ENCODE measurements at places on chromosomes 13 and 19.

GRCh38 chr19:30004403-30004802 is 62.4 kb downstream of the URI1 start:
- no peak for DNase-seq

- no peak for DNase-seq
Measured at GRCh38 chr19:14112051-14112808, 5.3 kb downstream of the PRKACA start.

- peak; percentile 30 for DNase-seq
Measured at GRCh38 chr13:93304868-93305613, 78.4 kb downstream of the GPC6 start.

DNA sequence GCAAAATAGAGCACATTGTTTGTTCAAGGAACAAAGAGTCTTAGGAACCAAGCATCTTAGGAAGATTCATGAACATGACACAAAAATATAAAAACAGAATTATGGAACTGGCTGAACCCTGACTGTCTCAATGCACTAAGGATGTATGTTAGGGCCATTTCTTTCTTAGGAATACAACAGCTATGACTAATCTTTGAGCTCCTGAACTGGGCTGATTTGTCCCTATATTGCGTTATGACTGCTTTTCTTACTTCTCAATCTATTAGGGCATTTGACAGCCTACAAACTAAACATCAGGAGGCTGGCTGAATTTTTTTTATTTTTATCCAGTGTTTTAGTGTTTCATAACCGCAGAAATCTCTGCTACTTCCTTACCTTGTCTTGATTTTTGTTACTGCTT is 211.2 kb downstream of the OXGR1 start:
- no peak for DNase-seq

DNA sequence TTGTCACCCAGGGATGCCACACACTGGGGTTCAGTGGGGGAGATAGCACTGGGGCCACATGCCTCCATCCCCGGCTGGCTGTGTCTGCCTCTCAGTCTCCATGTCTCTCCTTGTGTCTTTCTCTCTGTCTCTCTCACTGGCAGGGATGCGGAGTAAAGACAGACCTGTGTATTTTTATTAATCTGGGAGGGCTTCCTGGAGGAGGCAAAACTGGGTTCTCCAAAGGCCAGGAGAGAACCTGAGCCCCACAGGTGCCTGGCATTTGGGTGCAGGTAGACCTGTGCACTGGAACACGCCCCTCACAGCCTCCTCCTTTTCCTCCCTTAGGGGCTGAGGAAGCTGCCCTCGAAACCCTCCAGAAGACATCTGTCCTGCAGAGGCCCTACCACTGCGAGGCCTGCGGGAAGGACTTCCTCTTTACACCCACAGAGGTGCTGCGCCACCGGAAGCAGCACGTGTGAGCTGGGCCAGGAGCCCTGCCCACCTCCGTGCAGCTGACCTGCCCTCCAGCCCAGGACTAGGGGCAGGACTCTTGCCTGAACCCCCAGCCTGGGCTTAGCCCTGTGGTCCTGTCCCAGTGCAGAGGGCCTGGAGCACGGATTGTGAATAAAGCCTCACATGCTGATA is 32.7 kb downstream of the DHX34 start:
- no peak for DNase-seq

- DNase-seq, result no peak
Measured at GRCh38 chr13:112145551-112146360, 78.8 kb downstream of the SOX1 start.

GRCh38 chr13:27065582-27065981 is 106.0 kb downstream of the USP12 start:
- DNase-seq, result no peak

- peak; percentile 70 for DNase-seq
Measured at GRCh38 chr19:3721131-3721886, 13.1 kb downstream of the TJP3 start.

DNA sequence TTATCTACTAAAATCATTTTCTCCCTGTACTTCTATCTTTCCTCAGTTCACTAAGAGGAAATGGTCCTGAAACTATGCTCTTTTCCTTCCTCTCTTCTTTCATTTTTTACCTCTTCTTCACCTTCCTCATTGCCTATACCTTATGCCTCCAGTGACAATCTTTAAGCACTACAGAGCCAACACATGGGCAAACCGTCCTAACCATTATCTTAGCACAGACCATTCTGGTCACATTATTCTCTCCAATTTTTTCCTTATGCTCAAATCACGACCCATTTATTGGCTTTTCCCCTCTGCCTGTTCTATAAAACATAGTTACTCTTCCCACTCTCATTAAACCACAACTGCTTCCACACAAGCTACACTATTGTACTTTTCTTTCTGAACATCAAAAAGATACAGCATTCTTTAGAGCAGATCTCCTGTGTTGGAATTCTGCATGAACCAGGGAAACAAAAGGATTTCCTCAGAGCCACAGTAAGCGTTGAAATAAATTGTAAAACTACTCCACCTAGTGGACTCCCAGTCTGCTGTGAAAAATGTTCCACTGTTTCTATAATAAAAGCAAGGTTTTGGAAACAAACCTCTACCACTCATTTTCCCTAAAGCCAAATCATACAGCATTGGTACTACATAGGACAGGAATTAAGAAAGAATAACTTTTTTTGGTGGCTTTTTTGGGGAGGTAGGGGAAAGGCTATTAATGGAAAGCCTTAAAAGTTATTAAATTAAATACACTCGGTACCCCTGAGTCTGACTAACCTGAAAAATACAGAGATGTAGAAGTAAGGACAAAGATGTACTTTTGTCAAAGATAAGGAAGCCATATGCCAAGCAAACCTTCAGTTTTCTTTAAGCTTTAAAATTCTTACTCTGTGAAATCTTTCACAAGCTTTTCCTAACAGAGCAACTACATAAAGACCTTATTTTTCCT is 19.5 kb downstream of the NUFIP1 start:
- DNase-seq, result peak; percentile 45

- DNase-seq, result no peak
Measured at GRCh38 chr19:45769821-45770191, 754 bp upstream of the SIX5 start.

- DNase-seq, result no peak
Measured at GRCh38 chr13:51257187-51257586, 35.0 kb downstream of the FAM124A start.

DNA sequence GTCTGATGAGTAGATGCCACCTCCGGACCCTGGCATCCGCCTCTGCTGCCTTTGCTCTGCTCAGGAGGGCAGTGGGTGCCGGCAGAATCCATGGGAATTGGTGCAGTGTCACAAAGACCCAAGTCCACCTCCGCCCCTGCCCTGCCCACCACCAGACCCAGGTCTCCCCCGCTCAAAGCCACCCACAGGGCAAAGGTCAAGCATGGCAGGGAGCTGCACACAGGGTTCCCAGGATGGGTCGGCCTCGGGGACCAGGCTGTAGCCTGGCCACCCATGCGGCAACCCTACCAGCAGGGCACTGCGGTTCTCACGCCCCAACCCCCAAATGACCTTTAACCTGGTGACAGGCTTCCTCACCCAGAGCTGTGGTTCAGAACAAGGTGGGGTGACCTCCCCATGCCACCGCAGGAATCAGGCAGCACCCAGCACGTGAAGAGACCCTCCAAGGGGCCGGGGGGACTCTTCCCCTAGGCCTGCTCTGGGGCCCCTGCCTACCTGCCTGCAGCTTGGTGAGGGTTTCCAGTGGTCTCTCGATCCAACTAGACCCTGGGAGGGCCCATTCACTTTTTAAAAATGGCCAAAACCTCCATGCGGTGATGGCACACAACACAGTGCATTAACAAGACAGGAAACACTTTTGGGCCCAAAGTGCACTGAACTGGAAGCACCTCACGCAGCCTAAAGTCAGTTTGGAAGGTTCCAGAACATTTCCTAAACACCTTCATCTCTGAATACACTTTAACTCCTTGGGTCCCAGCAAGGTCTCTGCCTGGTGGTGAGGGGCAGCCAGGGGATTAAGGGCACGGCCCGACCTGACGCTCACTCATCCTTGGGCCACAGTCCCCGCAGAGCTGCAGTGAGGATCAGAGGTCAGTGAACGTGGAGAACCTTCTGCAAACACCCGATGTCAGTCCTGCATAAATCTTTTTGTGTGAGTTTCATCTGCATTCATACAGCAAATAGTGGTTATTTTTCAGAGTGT is 11.0 kb downstream of the GAS6 start:
- DNase-seq, result no peak

DNA sequence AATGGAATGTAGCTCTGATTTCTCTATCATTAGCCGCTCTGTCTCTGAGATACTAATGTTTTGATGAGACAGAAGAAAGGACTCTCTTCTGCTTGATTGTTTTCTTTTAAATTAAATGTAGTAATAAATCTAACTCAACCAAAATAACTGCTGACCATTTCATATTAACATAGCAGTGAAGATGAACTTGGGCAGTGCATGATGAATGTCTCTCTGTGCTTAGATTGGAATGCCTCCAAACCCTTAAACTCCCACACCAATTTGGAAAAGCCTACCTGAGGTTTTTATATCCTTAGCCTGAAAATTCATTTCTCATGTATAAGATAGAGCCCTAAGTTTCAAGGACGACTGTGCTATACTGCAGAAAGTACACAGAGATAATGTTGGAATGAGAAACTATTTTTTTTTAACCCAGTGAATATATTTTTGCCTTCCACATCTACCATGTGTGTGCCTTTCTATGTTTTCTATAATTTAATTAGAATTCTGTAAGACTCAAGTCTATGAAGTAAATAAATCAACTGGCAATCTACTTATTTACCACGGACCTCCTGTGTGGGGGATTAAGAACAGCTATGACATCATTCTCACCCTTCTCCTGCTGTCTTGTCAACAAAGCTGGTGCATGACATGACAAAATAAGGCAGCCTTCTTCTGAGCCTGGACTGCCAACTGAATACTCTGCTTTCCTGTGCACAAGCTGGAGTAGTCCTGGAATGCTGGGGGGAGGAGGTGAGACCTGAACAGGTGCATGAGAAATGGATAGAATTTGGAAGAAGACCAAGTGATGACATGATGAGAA is 155.5 kb downstream of the FGF9 start:
- peak; percentile 73 for DNase-seq

GRCh38 chr19:42269478-42270345 is 660 bp downstream of the CIC start:
- no peak for DNase-seq

- DNase-seq, result no peak
Measured at GRCh38 chr19:30123611-30124010, 181.6 kb downstream of the URI1 start.

- no peak for DNase-seq
Measured at GRCh38 chr13:73996569-73996968, 137.6 kb downstream of the KLF12 start.

DNA sequence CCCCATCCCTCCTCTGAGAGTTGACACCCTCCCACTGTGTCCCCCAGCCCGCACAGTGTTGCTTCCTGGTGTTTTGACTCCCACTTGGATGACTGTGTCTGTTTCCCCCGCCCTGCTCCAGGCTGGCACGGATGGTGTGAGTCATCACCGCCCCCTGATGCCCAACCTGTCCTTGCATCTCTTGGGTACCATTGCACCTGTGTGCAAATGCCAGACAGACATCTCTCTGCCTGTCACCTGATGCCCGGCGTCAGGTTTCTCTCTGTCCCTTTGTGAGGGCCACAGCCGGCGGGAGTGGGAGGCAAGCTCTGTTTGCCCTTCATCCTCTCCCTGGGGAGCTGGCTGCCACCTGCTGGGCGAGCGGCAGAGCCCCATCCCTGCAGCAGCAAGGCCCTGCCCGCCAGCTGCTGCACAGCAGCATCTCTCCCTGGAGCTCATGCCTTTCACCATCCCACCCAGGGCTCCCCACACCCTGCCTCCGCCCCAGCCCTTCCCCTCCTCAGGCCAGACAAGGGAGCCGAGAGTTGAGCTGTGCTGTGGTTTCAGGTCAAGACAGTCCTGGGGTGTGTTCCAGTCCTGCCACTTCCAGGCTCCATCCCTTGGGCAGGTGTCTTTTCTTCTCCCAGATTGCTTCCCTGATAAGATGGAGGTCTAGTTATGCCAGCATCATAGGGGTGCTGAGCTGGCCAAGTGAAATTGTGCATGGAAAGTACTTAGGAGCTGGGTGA is 29.7 kb downstream of the NKPD1 start:
- DNase-seq, result peak; percentile 88

GRCh38 chr19:51127032-51127431 is 2.3 kb downstream of the SIGLEC9 start:
- DNase-seq, result no peak

- DNase-seq, result no peak
Measured at GRCh38 chr19:47994209-47994802, at the start of gene ELSPBP1. Gene ELSPBP1, plus strand, starts transcription at chr19:47994632. Its CDS starts 14,036 bp downstream, at chr19:48008668.

DNA sequence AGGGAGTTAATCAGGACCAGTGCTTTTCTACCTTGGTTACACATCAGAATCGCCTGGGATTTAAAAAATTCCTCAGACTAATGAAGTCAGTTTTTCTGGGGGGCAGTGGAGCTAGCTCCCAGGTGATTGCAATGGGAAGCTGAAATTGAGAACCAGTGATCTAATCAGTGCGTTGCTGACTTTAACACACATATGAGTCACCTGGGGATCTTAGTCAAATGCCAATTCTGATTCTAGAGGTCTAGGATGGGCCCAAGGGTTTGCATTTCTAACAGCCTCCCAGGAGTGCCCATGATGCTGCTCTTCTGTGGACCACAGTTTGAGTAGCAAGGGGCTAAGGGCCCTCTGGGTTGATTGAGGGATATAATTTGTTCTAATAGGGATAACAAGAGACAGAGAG is 54.5 kb downstream of the KL start:
- DNase-seq, result no peak

GRCh38 chr13:67043901-67044300 is 186.2 kb downstream of the PCDH9 start:
- no peak for DNase-seq

- DNase-seq, result no peak
Measured at GRCh38 chr13:104809483-104809882, 1726.0 kb downstream of the EFNB2 start.

Measured in SHP77 (cell line).